ENCODE measurements at places on chromosomes 16 and 17.
A peak's percentile ranks its signal among the peaks of the same experiment; 100 is the strongest.

DNA sequence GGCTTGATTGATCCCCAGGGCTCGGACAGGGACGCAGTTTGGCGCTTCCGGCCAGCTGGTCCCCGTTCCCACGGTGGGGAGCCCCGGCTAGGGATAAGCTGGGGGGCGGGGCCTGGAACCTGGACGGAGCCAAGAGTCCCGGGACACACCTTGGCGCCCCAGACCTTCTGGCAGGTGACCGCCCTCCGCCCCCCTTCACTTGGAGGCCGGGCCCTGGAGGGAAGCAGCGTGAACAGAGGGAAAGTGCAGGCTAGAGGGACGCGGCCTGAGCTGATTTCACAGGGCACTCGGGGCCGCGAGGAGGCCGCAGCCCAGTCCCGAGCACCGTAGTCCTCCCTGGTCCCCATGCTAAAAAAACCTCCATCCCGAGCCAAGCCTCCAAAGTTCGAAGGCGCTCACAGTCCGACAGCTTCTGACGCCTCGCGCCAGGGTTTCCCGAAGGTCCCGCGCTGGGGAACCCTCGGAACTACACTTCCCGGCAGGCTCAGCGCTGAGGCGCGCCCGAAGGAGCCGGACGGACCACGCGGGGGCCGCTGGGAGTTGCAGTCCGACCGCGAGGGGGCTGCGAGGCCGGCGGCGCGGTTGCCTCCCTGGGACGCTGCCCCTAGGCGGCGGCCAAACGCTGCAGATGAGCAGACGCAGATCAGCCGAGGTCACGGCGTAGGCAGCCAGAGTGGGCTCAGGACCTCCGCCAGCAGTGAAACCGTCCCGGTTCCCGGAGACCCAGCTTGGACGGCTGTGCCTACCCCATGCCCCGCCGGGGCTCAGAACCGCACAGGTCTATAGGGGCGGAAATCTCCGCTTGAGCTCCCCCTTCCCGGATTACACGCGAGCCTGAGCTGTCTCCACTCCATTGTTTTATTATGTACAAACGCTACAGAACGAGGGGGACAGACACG is at the start of gene TBX6:
TSS of gene TBX6 (minus strand) at position 451 of the 899 bp plus-strand sequence. CDS start 731 bp downstream, outside the sequence.
- peak; percentile 90 for DNase-seq

DNA sequence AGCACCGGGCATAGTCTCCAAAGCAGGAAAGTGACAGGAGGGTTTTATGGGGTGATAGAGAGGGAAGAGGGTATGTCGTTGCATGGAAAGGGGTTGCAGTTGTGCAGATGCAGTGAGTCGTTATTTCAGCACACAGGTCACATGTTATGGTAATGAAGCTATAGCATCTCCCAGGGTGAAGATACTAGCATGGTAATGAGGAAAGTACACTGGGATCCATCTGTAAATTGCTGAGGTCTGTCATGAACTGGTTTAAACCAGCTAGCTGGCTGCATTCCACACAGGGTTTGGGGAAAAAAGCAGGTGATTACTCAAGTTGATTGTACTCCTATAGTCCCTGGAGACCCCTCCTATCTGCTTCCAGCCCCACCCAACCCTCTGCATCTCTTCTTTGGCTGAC is 11.7 kb downstream of the COX11 start:
- no peak for DNase-seq

DNA sequence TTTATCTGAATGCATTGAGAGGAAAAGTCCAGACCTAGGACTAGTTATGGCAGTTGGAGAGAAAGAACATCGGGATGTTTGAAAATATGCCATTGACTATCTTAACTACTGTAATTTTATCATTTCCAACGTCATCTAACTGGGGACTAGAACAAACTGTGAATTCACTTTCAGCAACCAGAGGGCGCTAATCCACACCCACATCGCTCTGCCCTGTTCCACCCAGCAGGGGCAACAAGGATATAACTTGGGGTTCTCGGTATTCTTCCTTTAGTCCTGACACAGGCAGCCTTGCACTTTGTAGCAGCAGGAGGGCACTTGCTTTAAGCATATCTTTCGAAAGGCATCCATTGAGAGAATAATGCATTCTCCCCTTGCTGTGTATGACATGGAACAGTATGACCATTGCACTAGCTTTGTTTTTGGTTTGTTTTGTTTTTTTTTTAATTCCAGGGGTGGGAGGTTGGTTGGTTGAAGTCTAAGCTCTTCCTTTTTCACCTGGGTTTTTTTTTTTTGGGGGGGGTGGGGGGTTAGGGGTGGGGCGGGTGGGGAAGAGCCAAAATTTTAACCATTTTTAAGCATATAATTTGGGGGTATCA is 31.5 kb downstream of the SIAH1 start:
- peak; percentile 70 for DNase-seq

GRCh38 chr17:77834170-77835115 is 124.1 kb upstream of the TNRC6C start:
- DNase-seq = no peak

DNA sequence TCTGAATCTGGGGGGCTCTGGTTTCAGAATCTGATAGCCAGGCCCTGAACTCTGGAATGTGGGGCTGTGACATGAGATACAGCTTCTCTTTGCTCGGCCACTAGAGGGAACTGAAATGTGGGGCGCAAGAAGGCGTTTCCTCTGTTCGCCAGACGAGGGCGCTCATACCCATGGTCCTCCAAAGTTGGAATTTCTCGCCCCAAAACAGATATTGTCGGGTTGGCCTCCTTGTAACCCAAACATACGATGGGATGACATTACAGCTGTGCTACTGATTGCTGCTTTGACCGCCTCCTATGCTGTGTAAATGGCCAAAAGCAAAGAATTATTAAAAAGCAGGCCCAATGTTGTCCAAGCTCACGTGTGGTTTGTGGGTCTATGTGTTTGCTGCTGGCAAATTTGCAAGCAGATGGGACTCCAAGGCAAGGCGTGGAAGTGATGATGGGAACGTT is 13.1 kb upstream of the MSI2 start:
- peak; percentile 64 for DNase-seq

- no peak for DNase-seq
Observed at GRCh38 chr17:56545106-56545505, 48.4 kb upstream of the NOG start.

DNA sequence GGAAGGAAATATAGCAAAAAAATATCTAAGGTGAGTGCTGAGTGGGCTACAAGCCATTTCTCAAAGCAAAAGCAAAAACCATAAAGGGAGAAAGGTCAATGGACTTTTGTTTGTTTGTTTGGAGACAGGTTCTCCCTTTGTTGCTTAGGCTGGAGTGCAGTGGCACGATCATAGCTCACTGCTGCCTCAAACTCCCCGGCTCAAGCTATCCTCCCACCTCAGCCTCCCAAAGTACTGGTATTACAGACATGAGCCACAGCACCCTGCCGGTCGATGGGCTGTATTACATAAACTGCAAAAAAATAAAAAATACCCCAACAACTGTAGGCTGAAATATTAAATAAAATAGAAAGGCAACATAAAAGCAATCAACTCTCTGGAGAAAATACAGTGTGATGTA is 3.5 kb upstream of the RBBP6 start:
- no peak for DNase-seq

GRCh38 chr16:67000384-67001351 is 12.3 kb downstream of the CES4A start:
- peak; percentile 54 for DNase-seq

- no peak for DNase-seq
Observed at GRCh38 chr16:75579281-75579834, 13.2 kb downstream of the GABARAPL2 start.

DNA sequence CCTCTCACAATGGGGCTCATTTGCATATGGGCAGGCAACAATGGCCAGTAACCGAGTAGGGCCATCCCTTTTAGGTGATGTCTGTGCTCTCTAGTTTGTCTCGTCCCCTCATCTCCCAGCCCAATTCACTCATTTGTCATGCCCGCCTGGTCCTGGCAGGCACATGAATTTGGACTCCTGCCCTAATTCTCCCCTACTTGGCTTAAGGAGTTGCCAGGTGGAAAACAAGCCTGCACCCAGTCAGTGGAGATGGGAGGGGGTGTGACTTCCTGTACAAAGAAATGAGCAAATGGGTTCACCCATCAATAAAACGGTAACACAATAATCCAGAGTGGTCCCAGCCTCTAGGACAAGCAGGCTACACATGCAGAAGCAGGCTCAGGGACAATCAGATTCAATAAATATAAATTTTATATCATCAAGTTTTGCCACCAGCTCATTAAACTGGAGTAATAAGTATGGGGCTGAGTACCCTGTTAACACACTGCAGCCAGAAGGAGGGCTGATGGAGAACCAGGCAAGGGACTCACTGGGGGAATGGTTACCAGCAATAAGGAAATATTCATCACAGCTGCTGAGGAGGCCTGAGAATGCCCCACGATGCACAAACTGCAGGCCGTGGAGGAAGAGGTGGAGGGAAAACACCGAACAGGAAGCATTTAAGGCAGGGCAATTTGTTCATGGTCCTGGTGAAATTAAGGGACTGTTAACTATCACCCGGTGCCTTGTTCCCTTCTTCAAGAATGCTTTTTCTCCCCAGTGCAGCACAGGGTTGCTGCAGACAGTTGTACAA is 84.4 kb upstream of the GPRC5B start:
- DNase-seq = no peak

DNA sequence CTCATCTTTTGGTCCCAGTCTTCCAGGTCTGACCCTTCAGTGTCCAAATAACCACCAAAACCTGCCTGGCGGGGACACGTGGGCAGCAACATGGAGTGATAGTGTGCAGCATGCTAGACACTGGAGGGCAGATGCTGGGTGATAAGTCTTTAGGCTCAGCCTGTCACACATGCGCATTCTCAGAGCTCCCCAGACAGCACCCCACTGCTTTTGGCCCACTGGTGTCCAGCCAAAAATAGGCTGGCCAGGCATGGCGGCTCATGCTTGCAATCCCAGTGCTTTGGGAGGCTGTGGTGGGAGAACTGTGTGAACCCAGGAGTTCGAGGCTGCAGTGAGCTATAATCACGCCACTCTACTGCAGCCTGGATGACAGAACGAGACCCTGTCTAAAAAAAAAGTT is 12.3 kb downstream of the GINS2 start:
- DNase-seq = no peak

- no peak for DNase-seq
Observed at GRCh38 chr17:18910881-18911280, 41.1 kb upstream of the SLC5A10 start.

- no peak for DNase-seq
Observed at GRCh38 chr16:85675251-85675874, 13.4 kb downstream of the GINS2 start.

DNA sequence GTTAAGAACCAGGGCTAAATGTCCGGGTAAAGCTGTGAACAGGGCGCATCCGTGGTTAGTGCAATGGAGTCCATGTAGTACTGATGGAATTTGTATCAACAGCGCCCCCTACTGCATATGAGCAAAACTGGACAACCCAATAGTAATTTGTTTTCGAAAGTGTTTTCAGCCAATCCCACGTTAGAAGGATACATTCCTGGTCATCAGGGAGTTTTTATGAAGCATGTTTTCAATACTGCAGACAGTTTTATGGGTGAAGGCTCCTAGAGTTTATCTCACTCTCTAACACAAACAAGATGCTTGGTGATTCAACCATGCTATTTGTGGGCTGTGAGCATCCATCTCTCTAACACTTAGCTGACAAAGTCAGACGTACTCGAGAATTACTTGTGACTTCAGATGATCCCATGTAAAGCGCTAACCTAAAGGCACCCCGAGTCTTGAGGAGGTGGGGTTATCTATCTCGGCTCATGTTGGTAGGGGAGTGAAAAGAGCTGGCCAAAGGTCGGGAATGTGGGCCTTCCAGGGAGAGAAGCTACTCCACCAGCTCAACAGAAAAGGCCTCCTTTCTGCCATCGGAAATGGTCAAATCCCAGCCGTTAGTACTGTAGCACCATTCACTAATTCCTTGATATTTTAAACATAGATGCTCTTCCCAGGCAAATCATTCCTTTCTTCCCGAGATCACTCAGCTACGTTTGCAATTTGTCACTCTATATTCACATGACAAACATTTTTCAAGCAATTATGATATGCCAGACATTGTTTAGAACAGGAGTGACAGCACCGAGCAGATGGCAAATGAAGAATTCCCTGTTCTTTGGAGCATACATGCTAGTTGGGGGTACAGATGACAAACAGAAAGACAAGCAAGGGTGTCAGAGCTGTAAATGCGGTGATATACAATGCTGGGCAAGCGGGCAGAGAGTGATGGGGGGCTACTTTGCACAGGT is 46.9 kb upstream of the HNF1B start:
- peak; percentile 45 for DNase-seq

DNA sequence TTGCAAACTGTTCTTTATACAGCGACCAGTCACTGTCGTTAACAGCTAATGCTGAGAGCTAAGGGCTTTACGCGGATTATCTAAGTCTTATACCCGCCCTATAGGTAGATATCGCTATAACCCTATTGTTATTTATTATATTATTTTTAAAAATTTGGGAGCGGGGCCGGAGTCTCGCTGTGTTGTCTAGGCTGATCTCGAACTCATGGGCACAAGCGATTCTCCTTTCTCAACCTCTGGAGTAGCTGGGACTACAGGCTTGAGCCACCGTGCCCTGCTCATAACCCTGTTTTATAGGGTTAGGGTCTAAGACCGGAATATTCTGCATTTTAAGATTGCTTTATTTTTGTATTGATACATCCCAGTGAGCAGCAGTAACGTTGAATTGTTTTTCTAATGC is 24.7 kb downstream of the DEF8 start:
- no peak for DNase-seq

DNA sequence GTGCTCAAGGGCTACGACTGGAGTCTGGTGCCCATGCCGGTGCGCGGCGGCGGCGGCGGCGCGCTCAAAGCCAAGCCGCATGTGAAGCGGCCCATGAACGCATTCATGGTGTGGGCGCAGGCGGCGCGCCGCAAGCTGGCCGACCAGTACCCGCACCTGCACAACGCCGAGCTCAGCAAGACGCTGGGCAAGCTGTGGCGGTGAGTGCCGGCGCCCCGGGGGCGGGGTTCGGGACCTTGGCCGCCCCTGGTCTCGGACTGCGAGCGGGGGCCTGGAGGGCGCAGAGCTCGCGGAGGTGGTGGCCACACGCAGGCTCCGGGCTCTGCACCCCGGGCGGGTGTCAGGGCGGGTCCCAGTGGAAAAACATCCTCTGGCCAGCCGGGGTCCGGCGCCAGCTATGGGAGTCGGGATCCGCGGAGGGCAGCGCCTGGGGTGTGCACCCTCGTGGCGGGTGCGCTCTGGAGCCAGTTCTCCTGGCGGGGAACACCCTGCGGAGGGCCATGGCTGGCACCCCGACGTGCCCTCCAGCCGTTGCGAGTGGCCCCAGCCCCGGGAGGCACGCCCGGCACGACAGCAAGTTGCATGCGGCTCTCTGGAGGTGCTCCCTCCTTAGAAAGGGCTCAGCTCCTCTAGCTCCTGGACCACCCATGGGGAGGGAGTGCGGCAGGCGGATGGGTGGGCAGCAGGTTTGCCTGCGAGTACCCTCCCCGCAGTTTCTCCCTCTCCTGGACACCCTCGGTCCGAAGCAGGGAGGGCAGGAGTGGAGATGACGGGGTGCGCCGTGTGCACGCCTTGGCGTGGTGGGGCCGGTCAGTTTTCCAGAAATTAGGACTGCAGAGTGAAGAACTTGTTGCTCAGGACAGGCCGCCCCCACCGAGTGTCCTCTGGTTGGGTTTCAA is 824 bp downstream of the SOX8 start:
- DNase-seq = peak; percentile 11

DNA sequence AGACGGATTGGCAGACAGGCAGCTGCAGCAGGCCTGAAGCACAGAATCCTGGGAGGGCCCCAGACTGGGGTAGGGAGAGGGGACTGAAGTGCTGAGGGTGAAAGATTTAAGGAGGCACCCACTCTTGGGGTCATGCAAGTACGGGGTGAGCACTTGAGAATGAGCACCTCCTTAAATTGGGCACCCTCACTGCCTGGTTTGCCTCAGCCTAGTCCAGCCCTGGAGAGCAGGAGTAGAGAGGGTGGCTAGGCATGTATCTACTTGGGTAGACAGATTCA is 154.1 kb upstream of the CDC42EP4 start:
- DNase-seq = no peak

- DNase-seq = no peak
Observed at GRCh38 chr16:85204242-85205010, 92.2 kb upstream of the CIBAR2 start.

Data from central memory CD4-positive, alpha-beta T cell (primary cell).